ENCODE measurements at places on chromosomes 7 and 10.

GRCh38 chr7:99379043-99379577, 4.6 kb downstream of the ARPC1B start:
- DNase-seq: no peak

DNA sequence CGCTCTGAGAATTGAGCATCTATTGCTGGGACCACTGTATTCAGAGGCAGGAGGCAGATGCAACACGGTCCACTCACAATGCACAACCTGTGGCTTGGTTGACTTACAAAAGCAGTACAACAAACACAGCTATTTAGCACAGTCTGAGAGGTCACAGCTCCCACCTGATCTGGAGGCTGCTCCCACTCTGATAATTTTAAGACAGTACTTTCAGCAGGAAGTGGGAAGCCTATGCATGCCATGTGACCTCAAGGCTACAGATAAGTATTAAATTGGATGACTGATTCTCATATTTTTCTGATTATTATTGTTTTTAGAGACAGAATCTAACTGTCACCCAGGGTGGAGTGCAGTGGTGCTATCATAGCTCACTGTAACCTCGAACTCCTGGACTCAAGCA, 659.3 kb downstream of the PARD3 start:
- DNase-seq: no peak

DNA sequence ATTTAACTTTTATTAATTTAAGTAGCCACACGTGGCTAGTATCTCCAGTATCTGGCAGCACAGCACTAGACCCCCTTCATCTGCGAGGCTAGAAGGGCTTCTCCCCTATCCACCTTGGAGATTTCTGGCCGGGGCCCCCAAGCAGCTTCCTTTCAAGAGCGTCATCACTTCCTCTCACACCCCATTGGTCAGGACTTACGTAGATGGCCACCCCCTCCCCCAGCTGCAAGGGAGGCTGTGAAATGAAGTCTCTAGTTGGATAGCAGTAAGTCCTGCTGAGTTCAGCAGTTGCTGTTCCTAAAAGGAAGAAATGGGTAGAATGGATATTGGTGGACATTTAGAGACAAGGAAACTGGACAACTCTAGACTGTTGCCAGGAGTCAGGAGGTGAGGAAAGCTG, 33.8 kb upstream of the COMTD1 start:
- no peak for DNase-seq

GRCh38 chr7:136446751-136447150, 421.7 kb upstream of the CHRM2 start:
- DNase-seq: no peak

- DNase-seq: no peak
Measured at GRCh38 chr7:85154282-85154937, 32.4 kb downstream of the SEMA3D start.

- no peak for DNase-seq
Measured at GRCh38 chr7:22256541-22257096, 100.3 kb downstream of the RAPGEF5 start.

DNA sequence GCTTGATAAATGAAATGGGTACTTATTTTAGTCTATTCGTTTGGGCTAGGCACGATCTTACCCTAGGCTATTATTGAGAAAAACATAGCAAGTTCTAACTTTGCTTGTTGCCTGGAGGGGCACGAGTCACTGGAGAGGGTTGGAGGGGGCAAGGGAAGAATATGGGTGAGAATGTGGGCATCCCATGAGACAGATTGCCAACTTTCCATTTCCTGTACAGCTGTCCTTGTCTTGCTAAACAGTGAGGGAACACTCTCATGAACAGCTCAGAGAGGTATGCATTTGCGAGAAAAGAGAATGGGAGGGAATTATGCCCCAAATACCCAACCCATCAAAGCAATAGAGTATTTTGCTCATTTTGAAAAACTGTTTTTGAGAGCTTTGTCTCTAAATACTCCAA, 9.2 kb downstream of the CDHR3 start:
- DNase-seq: no peak

DNA sequence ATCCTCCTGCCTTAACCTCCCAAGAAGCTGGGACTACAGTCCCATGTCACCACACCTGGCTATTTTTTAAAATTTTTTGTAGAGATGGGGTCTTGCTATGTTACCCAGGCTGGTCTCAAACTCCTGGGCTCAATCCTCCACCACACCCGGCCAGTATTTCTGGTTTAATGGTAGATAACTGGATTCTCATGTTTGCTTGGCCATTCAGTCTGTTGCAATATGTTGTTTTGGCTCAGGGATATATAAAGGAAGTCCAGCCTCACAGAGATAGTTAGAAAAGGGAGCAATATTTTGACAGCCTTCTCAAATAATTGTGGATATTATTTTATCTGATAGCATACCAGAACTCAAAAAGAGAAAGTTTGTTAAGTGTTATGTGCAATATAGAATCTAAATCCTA, 82.4 kb downstream of the BTAF1 start:
- no peak for DNase-seq

DNA sequence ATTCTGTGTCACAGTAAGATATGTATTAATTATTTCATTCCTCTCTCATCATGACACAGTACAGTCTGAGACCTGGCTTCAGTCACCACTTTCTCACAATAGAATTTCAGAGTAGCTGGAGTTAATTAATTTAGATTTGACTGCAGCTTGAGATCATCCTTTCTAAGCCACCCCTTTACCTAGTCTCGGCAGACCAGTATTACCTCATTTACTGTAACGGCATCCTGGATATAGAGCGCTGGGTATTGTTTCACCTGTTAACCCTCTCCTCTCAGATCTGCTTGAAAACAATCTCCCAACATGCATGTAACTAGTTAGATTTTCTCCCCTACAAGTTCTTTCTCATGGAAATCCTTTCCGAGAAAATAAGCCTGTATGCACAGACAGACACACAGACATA, 1057.5 kb downstream of the GATA3 start:
- DNase-seq: no peak

DNA sequence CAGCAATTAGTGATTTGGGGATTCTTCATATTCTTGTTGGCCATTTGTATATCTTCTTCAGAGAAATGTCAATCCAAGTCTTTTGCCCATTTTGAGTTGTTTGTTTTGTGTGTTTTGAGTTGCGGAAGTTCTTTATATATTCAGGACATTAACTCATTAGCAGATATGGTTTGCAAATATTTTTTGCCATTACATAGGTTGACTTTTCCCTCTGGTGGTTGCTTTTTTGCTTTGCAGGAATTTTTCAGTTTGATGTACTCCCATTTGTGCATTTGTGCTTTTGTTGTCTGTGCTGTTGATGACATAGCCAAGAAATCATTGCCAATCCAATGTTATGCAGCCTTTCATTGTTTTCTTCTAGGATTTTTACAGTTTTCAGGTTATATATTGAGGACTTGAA, 63.6 kb upstream of the DNAJC1 start:
- no peak for DNase-seq

DNA sequence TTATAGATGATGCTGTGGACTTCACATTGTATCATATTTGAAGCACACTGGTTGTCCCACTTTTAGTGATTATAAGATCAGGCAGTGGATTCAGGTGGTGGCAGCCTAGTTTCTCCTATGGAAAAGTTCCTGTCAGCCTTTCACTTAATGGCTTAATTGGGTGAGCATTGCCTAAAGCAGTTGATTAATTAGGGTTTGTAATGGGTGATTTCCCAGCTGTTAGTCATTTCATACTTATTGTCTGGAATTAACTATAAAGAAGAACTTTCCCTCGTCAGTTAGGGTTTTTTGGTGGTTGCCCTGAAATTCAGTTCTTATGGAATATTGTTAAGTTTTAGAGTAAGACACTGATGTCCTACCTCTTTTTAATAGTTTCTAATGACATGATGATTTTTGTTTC, 78.8 kb downstream of the SLC25A40 start:
- DNase-seq: no peak

- no peak for DNase-seq
Measured at GRCh38 chr7:87146740-87147386, 5.4 kb upstream of the DMTF1 start.

GRCh38 chr7:93145354-93145753, 2.8 kb downstream of the SAMD9L start:
- DNase-seq: no peak

GRCh38 chr7:18583305-18583704, 87.8 kb downstream of the HDAC9 start:
- no peak for DNase-seq

All from neural crest cell (in vitro differentiated cells).